ENCODE measurements at places on chromosomes 11 and 22.

DNA sequence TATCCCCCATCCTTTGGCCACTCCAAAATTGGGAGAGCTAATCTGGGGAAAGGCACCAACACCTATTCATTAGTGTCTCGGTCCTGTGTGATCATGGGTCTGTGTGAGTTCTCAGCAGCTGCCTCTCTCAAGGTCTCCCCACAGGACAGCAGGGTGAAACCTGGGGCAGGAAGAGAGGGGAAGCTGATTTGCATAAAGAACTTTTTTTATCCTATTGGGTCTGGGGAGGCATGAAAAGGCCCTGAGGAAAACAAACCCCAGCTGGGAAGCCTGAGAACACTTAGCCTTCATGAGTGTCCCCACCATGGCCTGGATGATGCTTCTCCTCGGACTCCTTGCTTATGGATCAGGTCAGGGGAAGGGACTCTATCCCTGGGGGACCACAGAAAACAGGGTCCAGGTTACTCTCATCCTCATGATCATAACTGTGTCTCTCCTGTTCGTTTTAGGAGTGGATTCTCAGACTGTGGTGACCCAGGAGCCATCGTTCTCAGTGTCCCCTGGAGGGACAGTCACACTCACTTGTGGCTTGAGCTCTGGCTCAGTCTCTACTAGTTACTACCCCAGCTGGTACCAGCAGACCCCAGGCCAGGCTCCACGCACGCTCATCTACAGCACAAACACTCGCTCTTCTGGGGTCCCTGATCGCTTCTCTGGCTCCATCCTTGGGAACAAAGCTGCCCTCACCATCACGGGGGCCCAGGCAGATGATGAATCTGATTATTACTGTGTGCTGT is 116.0 kb upstream of the TOP3B start:
- DNase-seq, result no peak

DNA sequence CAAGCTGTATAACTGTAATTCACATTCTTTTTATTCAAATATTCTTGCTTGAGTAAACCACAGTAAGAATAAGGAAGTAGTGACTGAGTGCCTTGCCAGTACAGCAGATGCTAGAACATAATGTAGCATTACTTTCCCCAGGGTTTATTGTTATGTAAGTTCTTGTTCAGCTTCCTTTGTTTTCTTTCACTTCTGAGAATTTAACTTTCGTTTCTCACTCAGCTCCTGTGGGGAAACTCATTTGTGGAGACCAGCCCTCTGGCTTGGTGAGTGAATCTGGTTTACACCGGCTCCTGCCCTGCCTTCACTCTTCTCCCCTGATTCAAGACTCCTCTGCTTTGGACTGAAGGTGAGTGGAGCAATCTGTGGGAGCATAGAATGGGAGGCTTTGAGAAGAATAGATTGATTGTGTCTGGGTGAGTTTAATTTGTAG is at the start of gene TRIM22:
TRIM22 (plus strand) TSS at position 240 of the 433 bp plus-strand sequence. CDS start 6,443 bp downstream, outside the sequence.
- DNase-seq, result peak; percentile 56

GRCh38 chr11:63719001-63719400 is 37.7 kb downstream of the RTN3 start:
- DNase-seq, result no peak

- DNase-seq, result no peak
These were observed 4.3 kb upstream of the PEX26 start for GRCh38 chr22:18073467-18073866.

DNA sequence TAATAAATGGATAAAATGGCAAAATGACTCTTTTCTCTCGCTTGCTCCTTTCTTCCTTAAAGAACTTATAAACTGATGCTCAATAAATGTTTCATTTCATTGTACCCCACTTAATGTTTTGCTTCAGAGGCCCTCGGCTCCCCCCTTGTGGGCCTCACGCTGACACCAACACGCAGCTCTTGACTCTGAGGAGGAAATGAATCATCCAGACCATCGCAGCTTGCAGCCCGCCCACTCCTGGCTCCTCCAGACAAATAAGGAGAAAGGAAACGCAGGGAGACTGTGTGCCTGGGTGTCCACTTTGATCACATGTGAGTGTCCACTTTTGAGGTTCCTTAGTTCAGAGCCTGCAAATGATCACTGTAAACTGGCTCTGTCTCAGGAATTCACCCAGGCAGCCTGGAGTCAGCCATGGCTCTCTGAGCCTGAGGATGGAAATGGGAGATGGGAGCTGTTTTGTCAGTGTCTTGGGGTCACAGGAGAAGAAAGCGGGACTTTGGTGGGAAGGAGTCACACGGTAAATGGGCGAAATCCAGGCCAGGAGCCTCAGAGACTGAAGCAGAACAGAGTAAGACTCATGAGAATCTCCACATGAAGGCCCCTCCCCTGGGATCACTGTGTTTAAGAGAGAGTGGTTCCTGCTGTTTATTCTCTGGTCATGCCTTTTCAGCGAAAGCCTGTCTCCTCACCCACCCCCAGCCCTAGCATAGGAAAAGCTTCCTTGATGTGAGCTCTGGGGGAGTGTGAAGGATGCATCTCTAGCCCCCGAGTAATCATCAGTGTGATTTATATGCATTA is 96.5 kb downstream of the CWC15 start:
- peak; percentile 59 for DNase-seq

DNA sequence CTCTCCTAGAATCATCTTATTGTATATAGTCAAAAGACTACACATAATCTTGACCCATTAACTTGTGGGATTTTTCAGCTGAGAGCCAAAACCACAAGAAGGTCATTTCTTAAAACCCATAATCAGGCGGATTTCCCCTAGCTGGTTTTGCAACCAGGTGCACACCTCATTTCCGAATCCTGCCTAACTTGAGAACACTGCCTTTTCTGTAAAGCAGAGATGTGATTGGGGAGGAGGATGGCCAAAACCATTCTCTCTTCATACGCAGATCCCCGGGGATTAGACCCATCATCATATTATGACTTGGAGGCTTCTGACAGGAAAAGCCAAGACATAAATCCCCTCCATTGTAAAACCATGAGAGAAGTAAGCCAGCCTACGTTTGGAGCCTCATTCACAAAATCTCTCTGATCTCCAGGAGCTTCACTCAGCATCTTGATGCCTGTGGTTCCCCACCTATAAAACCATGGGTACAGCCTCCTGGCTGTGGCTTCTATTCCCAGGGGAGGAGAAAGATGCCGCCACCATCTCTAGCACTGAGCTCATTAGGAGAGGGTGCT is 191.3 kb downstream of the KIF18A start:
- DNase-seq, result no peak

- DNase-seq, result no peak
These were observed 2.9 kb downstream of the MUC2 start for GRCh38 chr11:1077417-1078119.

DNA sequence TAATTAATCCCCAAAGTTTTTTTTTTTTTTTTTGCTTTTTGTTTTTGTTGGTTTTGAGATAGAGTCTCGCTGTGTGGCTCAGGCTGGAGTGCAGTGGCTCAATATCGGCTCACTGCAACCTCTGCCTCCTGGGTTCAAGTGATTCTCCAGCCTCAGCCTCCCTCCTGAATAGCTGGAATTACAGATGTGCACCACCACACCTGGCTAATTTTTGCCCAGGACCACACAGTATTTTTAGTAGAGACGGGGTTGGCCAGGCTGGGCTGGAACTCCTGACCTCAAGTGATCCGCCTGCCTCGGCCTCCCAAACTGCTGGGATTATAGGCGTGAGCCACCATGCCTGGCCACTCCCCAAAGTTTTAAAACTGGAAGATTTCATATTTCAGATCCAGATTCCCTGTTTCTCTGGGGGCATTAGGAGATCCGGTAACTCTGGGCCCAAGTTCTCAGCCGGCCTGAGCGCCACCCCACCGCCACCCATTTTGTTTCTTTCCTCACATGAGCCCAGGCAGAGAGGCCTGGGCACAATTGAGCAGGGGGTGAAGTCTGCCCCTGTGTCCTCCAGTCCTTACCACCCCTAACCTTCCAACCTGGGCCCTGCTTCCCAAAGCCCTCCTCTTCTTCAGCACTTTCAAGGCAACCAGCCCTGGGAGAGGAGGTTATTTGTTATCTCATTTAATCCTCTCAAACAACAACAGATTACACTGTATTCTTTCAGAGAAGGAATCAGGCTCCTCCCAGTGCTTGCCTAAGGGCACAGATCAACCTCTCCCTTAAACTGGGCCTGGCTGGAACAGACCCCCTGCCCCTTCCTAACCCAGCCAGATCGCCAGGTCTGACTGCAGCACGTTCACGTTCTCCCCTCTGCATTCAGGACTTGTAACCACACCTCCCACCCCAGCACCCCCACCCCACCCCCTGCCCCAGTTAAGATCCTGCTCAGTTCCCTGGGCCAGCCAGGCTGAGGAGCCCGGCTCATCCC is 1.9 kb upstream of the CSNK1E start:
- DNase-seq, result no peak

GRCh38 chr11:96459751-96460150 is 69.9 kb downstream of the JRKL start:
- DNase-seq, result no peak

DNA sequence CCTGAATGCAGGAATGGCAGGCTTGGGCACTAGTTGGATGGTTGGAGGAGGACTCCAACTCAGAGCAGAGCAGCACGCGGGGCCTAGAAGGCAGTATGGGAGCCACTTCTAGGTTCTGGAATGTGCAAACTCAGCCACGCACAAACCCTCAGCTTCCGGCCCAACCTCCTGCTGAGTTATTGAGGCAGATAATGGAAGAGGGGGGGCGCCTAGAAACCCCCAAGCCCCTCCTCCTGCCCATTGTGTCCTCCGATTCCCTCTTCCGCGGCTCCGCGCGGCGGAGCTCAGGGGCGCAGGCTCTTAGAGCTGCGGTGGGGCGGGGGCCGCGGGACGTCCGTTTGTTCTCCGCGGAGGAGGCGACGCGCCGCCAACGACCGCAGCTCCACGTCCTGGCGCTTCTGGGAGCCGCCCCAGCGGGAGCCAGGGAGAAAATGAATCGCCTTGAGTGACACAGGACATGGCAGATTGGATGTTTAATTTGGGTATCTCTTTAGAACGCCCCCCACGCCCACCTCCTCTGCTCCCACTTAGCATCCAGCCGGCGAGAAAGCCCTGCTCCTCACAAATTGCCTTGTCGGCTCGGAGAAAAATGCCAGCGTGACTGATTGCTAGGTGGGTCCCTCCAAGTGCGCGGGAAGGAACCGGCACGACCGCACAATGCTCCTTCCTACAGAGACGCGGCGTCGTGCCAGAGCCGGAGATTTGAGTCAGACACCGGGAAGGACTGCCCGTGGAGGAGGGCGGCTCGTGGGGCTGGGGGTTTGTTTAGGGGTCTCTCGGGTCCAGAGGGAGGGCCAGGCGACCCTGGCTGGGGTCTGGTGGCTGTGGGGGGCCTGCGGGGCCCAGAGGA is 144.6 kb downstream of the NECTIN1 start:
- DNase-seq, result peak; percentile 44

GRCh38 chr11:21185959-21186358 is 516.6 kb downstream of the NELL1 start:
- no peak for DNase-seq

DNA sequence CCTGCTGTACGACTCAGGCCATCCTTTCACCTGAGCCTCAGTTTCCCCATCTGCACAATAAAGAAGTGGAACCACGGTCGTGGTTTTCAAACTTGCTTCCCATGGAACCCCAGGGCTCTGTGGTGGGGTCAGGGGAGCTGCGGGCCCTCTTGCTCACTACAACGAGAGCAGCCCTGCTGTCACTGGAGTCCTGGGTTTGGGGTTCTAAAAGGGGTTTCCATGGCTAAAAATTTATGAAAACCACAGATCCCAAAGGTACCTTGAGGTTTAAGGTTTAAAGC is 45.4 kb upstream of the CARS1 start:
- DNase-seq, result no peak

GRCh38 chr11:125141178-125141577 is 23.4 kb upstream of the PKNOX2 start:
- DNase-seq, result no peak

GRCh38 chr11:86180851-86181250 is 63.7 kb upstream of the EED start:
- DNase-seq, result no peak

DNA sequence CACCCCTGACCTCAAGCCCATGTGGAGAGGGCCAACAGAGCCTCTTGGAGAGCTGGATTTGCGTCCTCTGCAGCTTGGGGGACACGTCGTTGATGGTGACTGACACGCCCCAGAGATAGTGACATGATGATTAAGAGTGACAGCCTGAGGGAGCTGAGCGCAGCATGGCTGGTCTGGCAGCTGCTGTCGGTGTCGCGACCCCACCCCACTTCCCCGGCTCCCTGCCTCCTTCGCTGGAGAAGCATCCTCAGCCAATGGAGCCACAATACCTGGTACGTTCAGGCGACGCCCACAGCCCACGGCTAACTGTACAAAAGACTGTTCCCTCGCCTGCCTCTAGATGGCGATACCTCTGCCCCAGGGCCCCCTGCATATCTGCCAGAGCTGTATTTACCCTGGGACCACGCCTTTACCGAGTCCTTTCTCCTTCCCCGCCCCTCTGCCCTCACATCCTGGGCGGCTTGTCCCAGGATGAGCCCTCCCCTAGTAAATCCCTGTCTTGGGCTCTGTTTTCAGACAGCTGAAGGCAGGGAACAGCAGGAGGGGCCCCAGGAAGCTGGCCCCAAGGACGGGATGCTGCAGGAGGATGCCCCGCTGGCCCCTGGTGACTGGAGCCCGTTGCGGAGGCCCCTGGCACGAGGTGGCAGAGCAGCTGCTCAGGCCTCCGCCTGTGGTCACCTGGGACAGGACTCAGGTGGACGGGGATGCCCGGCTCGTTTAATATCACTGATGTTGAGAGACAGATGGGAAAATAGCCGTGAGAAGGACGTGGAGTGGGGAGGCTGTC is 90.6 kb downstream of the RPS6KA4 start:
- DNase-seq, result no peak

- DNase-seq, result no peak
These were observed 256.4 kb downstream of the NTM start for GRCh38 chr11:131626788-131627187.

- no peak for DNase-seq
These were observed at the start of gene CALCA for GRCh38 chr11:14971865-14972580. CALCA (minus strand) TSS chr11:14972351; CDS start chr11:14971192, 1,159 bp downstream.

DNA sequence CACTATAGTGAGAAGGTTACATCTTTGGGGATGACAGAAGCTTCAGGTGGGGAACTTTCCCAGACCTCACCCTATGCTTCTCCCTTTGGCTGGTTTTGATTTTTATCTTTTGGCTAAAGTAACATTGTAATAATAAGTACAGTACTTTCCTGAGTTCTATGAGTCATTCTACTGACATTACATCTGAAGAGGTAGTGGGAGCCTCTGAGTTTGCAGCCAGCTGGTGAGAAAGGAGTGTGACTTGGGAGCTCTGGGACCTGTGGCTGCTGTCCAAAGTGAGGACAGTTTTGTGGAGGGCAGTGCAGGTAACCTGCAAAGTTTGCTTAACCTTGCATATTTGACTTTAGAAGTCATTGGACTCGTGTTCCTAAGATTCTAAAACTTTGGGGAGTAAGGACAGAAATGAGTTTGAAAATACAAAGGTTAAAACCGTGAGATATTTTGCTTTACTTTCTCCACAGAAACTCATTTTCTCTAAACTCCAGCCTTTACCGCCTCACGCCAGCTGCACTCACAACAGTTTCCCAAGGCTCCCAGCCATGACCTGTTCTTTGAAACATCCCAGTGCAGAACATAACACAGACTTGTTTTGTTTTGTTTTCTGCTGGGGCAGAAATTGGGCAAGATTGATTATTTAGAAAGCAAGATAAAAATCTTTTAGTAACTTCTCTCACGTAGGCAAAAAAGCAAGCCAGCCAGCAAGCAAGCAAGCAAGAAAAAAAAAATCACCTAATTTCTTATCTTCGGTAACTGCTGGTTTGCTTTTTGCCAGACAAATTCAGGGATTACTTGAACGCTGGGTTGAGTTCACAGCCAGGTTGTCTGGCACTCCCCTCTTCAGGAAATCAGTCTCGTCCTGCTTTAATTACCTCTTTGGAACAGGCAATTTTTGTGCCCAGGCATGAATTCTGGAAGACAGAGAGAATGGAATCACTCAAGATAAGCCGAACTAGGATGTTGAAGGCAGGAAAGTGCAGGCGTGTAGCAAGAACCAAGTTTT is 478.3 kb upstream of the ISX start:
- DNase-seq, result no peak
